Breast epithelium (tissue), 4 donors: ENCODE measurements at places on chromosomes 11 and 22. TPM values are rescaled to one million over a fixed set of nuclear protein-coding genes. Genes with fewer than 3 reads are reported as not detected.

Gene PAAF1
- 9.5 TPM for total RNA-seq

Gene NAALAD2
- 0.98 TPM for total RNA-seq

Gene SLC22A25
- total RNA-seq, result not detected

Gene C11orf87
- total RNA-seq, result not detected

Gene DRD4
- not detected for total RNA-seq

Gene MPZL3
- 13.1 TPM for total RNA-seq

Gene A4GALT
- 6.6 TPM for total RNA-seq

Gene SLC25A1
- 140 TPM for total RNA-seq
